ENCODE measurements at places on chromosomes 13 and 19.

GRCh38 chr13:45208132-45208531 lies 7.3 kb upstream of the KCTD4 start:
- DNase-seq, result no peak

DNA sequence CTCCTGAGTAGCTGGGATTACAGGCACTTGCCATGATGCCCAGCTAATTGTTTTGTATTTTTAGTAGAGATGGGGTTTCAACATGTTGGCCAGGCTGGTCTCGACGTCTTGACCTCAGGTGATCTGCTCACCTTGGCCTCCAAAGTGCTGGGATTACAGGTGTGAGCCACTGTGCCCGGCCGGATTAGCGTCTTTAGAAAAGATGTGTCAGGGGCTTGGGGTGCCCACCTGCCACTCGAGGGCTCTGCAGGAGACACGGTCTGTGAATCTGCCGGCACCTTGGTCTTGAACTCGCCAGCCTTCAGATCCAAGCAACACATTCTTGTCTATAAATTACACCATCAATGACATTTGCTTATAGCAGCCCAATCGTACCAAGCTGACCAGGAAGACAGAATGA lies 38.8 kb upstream of the TUBGCP3 start:
- DNase-seq, result no peak

DNA sequence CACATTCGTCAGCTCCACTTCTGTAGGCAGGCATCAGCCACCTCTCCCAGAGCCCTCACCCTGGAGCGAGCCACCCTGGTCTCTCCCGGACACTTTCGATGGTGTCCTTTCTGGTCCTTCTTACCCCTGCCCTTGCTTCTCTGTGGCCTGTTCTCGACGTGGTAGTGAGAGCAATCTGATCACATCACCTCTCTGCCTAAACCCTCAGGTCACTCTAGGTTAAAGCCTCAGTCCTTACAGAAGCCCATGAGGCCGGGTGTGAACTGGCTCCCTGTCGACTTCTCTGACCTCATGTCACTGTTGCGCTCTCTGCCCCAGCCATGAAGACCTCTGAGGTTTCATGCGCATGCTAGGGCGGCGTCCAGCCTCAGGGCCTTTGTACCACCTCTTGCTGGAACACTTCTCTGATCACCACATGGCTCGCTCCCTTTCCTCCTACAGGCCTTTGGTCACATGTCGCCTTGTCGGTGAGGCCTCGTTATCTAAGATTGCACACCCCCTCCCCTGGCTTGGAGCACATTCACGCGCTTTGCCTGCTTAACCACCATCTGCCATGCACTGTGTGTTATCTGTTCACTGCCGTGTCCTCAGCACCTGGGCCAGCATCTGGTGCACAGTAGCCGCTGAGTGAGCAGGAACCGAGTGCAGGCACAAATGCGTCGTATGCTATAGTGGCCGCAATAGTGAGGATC lies 101.5 kb downstream of the DPF1 start:
- no peak for DNase-seq

DNA sequence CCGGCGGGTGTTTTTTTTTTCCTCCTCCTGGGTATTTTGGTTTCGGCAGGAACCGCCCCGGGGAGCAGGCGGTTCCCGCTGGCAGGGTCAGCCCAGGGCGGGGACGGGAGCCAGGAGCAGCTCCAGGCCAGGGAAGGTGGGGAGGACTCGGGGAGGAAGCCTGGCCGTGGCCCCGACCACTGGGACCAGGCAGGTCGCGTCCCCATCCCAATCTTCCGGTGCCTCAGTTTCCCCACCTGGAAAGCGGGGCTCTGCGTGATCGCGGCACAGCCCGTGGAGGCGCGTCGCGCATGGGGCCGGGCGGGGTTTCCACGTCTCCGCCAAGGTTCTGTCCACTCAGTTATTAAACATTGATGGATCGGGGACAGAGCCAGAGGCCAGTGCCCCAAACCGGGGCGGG lies 34.8 kb downstream of the IL12RB1 start:
- DNase-seq, result no peak

DNA sequence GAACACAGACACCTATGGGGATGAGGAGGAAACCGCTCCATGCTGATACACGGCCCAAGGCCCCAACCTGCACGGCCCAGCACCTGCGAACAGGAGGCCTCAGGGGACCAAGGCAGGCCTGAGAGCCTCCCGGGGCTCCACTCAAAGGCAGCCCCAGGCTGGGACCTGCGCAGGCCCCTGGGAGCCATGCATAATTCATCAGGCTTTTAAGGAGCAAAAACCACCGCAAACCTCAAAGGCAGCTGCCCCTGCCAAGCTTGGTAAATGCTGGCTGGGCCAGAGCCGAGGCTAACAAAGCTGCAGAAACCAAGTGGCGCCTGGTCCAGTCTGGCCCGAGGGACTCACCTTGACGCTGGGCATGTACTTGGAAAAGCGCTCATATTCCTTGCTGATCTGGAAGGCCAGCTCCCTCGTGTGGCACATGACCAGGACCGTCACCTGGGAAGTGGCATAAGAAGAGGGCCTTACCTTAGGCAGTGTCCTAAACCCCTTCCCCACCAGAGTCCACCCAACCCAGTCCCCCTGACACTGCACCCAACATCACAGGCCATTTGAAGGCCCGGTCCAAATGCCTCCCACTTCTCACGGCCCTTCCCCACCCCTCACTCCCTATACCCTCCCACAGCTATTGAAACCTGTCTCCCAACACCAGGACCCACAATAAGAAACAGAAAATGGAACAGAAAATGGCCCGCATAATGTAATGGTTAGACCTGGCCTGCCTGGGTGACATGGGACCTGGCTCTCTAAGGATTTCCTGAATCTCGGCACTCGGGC lies 7.8 kb downstream of the DDX39A start:
- no peak for DNase-seq

GRCh38 chr19:18110609-18111232 lies 13.1 kb downstream of the MAST3 start:
- no peak for DNase-seq

- DNase-seq, result no peak
These were observed 171.6 kb upstream of the IPO5 start for GRCh38 chr13:97781891-97782305.

Data from NCI-H774 (cell line).